ENCODE measurements at places on chromosomes 7 and 10.

- no peak for DNase-seq
Measured at GRCh38 chr7:33707427-33707826, 197.9 kb upstream of the BMPER start.

DNA sequence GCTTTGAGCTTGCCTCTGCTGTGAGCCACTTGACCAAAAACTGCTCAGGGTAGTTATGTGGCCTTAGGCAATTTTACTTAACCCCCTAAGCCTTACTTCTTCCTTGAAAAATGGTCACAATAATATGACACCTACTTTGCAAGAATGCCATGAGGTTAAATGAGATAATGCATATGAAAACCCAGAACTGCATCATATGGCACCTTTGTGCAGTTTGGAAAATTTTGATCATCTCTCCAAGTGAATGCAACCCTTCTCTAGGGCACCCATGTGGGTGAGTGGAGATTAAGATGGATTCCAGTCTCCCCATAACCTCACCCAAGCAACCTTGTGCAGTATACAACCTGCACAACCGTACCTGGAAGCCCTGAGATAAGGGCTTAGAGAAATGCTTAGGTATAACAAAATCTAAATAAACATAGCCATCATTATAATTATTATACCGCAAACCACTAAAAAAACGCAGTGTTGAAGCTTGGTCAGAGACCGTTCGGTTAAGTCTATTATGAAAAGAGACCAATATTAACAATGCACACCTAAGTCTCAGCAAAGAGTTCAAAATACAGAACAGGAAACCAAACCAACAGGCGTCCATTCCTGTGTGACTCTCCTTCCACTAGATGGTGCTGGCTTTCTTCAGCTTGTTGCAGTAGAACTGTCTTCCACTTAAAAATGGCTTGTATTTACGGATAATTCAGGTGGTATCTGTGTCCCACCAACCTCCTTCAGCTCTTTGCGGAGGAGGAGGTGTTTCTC is 21.0 kb upstream of the ASB15 start:
- peak; percentile 24 for DNase-seq

DNA sequence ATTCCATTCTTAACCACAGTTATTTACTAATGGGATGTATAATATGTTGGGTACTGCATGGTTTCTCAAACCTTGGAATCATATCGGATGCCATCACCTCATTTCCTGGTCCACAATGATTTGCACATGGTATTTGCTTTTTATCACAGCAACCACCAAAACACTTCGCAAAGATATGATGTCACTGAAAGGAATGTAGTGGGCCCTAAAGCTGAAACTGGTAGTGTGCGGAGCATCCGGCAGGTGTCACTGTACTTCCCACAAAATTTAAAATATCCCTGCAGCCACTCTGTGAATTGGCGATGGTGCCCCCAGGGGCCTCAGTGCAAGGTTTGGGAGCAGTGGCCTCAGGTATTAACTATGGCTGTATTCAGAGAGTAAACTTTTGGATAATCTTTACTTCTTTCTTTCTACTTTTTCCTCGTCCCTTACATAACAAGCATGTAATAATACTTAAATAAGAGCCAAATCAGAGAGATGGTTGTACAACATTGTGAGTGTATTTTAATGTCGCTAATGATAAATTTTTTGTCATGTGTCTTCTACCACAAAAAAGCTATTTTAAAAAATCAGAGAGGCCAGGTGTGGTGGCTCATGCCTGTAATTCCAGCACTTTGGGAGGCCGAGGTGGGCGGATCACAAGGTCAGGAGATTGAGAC is 66.2 kb downstream of the FAM241B start:
- DNase-seq: peak; percentile 89

GRCh38 chr7:151599401-151600227 is 79.9 kb upstream of the RHEB start:
- peak; percentile 62 for DNase-seq

DNA sequence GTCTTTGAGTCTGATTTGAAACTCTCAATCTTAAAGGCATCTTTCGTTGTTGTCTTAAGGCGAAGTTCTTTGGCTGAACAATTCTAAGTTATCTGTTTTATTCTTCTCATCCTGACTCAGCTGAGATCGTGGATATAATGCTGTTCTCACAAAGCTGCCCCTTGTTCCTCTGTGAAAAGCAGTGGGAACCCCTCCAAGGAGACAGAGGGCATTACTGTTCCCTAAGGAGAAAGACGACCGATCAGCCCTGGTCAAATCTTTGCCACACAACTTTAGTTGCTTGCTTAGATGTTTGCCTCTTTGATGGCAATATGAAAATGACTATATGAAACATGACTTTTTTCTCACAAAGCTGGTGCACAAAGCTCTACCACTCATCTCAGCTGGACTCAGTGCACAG is 1016.7 kb downstream of the REEP3 start:
- no peak for DNase-seq

GRCh38 chr10:35784751-35785150 is 142.7 kb upstream of the FZD8 start:
- DNase-seq: no peak

DNA sequence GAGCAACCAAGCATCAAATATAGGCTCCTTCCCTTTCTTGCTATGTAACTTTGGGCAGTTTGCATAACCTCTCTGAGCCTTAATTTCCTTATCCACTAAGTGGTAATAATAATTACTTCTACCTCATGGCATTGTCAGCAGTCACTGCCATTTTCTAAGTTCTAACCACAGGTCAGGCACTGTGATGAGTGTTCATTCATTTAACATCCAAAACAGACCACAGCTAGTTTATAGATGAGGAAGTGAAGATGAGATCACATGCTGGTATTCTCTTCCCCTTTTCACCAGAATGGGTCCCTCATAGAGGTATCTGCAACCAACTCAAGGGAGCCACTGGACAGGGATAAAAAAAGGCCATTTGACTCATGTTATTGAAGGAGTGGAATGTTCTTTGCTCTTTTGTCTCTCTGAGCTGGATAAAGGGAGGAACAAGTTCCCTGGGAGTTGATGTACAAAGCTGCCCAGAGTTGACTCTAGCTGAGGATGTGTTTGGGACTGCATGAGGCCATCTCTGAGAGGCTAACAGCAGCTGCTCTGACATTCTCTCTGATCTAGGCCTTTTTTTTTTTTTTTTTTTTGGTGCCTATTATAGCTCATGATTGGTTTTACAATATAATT is 65.0 kb downstream of the DNAJC12 start:
- no peak for DNase-seq

DNA sequence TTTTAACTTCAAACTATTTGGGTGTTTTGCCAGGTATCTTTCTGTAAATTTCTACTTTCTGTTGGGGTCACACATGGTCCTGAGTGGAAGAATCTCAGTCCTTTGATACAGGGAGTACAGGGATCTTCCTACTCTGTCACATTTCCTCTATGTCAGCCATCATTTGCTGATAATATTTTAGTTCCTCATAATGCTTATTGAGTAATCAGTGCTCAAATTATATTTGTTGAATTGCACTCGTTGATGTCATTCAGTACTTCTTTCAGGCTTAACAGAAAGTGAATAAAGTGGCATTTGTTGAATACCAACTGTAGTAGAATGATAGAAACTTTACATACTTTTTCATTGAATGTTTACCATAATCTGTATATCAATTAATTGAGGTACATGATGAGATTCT is 31.9 kb downstream of the WDR11 start:
- no peak for DNase-seq

DNA sequence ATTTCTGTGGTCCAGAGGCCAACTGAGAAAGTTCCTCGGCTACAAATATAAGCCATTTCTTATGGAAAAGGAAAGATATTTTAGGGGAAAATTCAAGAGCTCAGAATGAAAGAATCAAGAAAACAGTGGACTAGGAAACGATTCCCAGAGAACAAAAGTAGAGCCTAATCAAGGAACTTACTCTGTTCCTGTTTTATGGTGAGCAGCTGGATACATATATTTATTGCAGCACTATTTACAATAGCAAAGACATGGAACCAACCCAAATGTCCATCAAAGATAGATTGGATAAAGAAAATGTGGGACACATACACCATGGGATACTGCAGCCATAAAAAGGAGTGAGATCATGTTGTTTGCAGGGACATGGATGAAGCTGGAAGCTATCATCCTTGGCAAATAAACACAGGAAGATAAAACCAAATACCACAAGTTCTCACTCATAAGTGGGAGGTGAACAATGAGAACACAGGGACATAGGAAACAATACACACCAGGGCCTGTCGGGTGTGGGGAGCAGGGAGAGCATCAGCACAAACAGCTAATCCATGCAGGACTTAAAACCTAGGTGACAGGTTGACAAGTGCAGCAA is 298.7 kb downstream of the THSD7A start:
- no peak for DNase-seq

DNA sequence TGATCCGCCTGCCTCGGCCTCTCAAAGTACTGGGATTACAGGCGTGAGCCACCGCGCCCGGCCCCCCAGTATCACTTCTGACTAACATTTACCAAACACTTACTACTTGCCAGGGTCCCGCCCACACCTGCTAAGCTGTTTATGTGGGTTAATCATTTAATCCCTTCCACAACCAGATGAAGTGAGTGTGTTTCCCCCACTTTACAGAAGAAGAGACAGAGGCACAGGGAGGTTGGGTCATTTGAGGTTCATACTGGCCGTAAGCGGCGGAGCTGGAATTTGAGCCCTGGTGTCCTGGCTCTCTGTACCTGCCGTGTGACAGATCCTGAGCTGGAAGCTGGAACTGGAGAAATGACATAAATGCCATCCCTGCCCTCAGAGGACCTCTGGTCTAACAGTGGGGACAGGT is 15.1 kb upstream of the VPS37D start:
- no peak for DNase-seq

Data from urothelium cell line (cell line).